ENCODE measurements at places on chromosomes 2 and 18.

DNA sequence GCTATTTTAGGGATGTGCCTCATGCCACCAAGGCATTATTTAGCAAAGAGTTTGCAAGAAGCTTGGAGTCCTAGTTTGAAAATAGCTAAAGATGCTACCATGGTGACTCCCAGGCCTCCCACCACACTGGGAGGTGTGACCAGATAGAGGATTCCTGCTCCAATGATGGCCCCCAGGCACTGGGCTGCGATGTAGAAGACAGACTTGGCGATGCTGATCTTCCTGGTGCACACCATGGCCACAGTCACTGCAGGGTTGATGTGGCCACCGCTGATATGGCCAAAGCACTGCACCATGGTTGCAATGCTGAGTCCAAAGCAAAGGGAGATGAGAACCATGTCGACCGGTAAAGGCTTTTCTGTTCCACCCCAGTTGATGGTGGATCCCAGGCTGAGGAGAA is 3.4 kb downstream of the AQP4 start:
- DNase-seq: no peak

- no peak for DNase-seq
Measured at GRCh38 chr2:100527440-100528015, 35.3 kb upstream of the PDCL3 start.

DNA sequence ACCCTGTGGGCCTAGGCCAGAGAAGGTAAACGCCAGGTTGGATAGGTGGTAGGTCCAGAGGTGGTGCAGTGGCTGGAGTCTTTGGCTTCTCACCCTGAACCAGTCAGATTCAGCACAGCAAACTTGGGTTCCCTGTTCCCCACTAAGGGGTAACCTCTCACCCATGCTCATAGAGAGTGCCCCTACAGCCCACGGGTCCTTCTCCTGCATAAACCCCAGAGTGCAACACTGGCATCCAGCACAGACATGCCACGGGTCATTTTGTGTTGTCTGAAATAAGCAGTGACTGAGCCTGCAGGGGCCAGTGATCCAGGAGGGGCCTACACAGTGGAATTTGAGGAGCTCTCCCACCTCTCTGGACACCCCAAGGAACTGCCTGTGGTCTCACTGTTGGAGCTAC is 40.5 kb upstream of the ATP6V1B1 start:
- DNase-seq: no peak

- peak; percentile 26 for DNase-seq
Measured at GRCh38 chr18:8329186-8329771, 280.0 kb upstream of the RAB12 start.

GRCh38 chr2:43329637-43330036 is 103.2 kb upstream of the ZFP36L2 start:
- no peak for DNase-seq

DNA sequence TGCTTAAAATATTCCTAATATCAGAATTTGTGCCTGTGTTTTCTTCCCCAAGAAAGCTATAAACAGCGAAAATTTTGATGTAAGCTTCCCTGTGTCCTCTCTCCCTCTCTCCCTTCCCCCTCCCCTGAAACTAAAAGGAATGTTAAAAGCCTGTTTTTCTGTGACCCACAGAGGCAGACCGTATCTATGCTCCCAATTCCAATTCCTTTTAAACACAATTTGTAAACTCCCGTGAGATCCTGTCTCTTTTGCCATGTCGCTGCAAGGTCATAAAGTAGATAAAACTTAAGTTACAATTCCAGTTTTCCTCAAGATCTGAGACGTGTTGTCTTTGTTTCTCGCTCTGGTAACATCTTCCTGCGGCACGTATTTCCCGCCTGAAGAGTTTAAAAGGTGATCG is 23.3 kb downstream of the SKA1 start:
- no peak for DNase-seq

- DNase-seq: no peak
Measured at GRCh38 chr2:36165132-36165531, 190.4 kb upstream of the CRIM1 start.

- no peak for DNase-seq
Measured at GRCh38 chr2:236211296-236211695, 43.1 kb upstream of the GBX2 start.

GRCh38 chr2:239316562-239317465 is 84.0 kb downstream of the HDAC4 start:
- no peak for DNase-seq

- DNase-seq: peak; percentile 16
Measured at GRCh38 chr2:74146929-74147726, 584 bp downstream of the BOLA3 start.

DNA sequence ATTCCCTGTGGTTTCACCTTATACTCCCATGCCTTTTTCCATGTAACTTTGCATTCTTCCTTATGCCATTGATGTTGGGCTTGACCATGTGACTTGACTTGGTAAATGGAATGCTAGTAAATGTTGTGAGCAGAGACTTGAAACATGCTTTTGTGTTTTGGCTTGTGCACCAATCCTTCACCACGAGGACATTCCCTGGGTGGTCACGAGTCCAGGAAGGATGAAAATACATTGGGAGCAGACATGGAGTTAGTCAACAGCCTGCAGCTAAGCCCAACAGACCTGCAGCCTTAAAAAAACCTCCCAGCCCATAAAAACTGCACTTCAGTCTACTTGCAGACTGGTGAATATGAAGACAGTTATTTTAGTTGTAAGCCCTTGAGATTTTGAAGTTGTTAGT is 116.5 kb upstream of the SPATS2L start:
- no peak for DNase-seq

DNA sequence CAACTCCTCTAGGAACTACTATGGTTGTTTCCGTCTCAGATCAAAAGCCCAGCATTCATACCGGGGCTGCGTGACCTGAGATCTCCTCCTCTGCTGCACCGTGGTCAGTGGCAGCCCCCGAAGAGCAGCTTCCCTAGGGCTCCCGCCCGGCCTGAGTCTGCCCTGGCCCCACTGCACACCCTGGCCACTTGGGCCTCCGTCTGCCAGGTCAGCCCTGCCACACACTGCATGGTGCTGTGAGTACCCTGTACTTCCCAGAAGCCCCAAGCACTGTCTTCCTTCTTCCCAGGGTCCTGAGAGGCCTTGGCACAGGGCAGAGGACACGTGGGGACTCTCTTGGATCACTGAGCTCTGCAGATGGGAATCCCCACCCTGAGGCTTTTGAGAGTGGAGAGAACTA is 81.5 kb upstream of the GPC1 start:
- no peak for DNase-seq

GRCh38 chr2:238441262-238442114 is 14.8 kb downstream of the ASB1 start:
- no peak for DNase-seq

- DNase-seq: no peak
Measured at GRCh38 chr18:44816477-44816876, 135.8 kb downstream of the SETBP1 start.

DNA sequence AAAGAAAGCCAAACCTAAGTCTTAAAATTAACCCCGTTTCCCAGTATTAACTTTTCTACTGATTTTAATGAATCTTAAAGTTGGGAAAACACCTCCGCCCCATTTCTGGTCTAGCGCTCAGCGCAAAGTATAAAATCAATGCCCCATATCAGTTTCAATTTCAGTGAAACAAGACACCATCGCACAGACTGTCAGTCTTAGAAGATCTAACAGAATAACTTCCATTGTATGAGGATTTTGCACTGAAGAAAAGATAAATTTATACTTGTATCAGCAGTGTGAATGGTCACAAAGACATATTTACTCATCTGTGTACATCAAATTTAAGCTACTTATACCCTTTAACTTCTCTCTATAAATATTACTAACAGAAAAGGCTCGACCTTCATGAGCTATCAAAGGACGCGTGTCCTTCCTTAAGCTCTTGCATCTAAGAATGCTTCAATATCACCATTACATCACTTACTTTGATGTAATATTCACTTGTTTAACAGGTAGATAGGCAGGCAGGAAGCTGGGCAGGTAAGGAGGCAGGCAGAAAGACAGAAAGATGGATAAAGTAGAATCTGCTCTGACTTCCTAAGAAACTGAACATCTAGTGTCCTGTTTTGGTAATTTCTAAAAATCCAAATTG is 183.0 kb downstream of the TCF4 start:
- DNase-seq: no peak

GRCh38 chr18:61368001-61368400 is 34.8 kb downstream of the CDH20 start:
- no peak for DNase-seq

DNA sequence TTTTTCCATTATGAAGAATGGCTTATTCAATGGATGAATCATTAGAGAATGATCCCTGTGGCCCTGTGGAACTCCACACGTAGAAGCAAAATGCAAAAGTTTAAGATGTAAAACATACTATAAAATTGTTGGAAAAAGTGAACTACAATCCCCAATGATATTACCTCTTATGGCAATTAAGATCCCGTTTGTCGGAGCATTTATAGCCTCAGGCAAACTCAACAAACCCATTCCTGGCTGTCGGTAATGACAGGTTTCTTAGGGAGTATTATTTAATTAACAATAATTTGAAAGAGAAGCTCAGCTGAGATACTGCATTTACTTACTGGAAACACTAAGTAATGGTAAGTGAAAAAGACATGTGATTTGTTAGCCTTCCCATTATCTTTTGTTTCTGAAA is 138.3 kb downstream of the CDH20 start:
- no peak for DNase-seq

- DNase-seq: peak; percentile 6
Measured at GRCh38 chr2:148201075-148202004, 180.4 kb downstream of the MBD5 start.

GRCh38 chr18:59712311-59712710 is 15.1 kb upstream of the CCBE1 start:
- DNase-seq: no peak

- DNase-seq: no peak
Measured at GRCh38 chr18:51651761-51652160, 454.3 kb upstream of the MEX3C start.

DNA sequence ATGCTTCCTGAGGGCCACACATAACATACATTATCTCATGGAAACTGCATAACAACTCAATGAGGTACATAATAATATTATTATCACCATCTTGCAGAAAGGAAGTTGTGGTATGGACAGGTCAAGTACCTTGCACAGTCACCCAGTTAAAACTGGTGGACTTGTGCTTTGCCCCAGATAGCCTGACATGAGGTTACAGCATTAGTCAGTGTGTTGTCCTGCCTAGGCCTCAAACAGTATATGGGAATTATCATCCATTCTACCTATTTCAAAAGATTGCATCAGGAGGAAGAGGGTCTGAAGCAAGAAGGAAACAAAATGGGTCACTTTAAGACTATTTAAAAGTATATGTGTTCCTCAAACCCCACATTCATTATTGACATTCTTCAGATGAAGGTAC is 5.4 kb upstream of the ANTXR1 start:
- DNase-seq: no peak

DNA sequence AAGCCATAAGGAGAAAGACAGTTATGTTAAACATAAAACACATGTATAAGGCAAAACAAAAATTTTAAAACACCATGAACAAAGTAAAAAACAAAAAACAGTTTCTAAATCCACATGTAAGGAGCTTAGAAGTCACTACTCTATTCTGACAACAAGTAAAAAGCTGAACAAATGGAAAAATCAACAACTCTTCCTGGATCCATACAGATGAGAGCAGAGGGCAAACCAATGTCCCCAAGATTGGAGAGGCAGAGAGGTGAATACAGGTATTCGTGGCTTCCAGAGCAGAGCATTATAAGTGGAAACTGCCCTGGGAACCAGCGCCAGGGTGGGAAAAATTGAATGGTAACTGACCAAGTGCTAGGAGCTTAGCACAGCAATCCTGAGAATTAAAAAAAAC is 93.5 kb downstream of the SPIRE1 start:
- DNase-seq: no peak

- DNase-seq: no peak
Measured at GRCh38 chr2:21279525-21279924, 155.8 kb downstream of the TDRD15 start.

GRCh38 chr18:31722369-31722957 is 38.1 kb upstream of the B4GALT6 start:
- DNase-seq: peak; percentile 19

DNA sequence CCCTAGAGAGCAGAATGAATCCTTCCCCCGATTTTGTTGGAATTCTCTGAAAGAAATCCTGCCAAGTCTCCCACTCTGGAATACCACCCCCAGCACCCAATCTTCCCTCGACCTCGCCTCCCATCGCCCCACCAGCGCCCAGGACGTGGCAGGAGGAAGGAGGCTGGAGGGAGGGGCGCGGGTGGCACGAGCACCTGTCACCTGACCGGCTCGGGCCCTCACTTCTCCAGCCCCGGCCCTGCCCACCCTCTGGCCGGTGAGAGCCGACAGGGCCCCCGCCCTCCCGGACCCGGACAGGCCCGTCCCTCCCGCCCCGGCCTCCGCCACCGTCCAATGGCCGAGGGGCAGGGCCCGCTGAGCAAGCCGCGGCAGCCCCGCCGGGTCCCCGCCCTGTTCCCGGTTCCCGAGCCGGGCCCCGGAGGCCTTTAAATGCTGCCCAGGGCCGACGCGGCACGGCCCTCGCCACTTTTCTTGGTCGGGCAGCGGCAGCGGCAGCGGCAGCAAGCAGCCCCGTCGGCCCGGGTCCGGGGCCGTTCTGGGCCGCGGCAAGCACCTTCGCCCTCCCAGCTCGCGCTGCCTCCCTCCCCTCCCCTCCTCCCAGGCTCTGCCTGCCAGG is at the start of gene LGALSL:
Gene LGALSL, plus strand, starts transcription at position 393 of the 616 bp plus-strand sequence. CDS start 384 bp downstream, outside the sequence.
- peak; percentile 13 for DNase-seq

- no peak for DNase-seq
Measured at GRCh38 chr2:48693645-48694044, 61.9 kb downstream of the LHCGR start.

DNA sequence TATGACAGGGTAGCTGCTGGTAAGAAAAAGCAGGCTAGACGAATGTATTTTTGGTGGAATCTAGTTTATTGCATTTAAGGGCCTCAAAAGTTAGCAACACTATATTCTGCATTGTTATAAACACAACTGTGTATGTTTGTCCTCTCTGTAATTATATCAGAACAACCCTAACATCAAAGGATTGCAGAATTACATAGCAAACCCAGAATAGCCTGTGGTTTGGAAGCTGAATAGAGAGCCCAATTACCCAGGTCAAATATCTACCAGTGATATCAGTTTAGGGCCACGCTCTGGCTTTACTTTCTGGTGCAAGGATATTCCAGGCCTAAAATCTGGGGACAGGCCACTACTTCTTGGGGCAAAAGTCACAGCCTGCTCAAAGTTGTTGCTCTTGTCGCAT is 25.1 kb upstream of the MRO start:
- DNase-seq: no peak

DNA sequence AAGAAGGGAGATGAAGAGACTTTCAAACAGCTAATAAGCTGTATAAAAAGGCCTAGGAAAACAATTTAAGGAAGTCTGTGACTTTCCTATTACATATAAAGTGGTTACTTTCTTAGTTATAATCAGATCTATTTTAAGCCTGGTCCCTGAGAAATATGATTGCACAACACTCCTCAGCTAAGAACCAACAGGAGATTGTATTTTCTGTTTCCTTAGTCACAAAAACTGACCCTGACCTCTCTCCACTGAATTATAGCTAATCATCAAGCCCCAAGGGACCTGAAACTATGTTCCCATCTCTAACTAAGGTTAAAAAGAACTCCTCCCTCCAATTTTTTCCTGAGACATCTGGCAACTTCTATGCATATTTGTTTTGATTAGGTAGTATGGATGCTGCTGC is 106.9 kb downstream of the ROCK1 start:
- peak; percentile 74 for DNase-seq

- no peak for DNase-seq
Measured at GRCh38 chr18:13451661-13452387, 233.3 kb downstream of the LDLRAD4 start.

- DNase-seq: no peak
Measured at GRCh38 chr18:79615586-79615985, 64.0 kb upstream of the CTDP1 start.

Data from HS-5 (cell line).